ENCODE measurements at places on chromosomes 3 and 15.
A peak's percentile ranks its signal among the peaks of the same experiment; 100 is the strongest.

GRCh38 chr3:119405315-119405714, 58.1 kb downstream of the TMEM39A start:
- no peak for DNase-seq

- no peak for DNase-seq
Measured at GRCh38 chr3:194276768-194277103, 74.4 kb downstream of the CPN2 start.

GRCh38 chr3:46356909-46357308, 3.0 kb downstream of the CCR2 start:
- DNase-seq: peak; percentile 80

GRCh38 chr3:161406594-161407555, 35.6 kb upstream of the SPTSSB start:
- DNase-seq: no peak

DNA sequence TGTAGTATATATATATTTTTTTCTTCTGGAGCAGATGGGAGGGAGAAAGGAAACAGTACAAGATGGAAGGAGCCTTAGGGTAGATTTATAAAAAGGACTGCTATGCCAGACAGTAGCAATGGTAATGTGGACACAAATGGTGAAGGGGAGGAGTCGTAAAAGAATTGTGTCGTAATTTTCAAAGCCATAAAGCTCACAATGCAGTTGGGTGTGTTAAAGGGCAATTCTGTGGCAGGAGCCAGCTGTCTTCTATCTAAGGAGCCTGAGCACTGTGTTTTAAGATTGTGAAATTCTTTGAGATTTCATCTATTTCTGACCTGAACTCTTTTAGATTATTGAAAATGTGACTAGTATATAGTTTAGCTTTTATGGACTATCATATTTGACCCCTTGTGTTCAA, 58.9 kb downstream of the CNOT10 start:
- DNase-seq: no peak

DNA sequence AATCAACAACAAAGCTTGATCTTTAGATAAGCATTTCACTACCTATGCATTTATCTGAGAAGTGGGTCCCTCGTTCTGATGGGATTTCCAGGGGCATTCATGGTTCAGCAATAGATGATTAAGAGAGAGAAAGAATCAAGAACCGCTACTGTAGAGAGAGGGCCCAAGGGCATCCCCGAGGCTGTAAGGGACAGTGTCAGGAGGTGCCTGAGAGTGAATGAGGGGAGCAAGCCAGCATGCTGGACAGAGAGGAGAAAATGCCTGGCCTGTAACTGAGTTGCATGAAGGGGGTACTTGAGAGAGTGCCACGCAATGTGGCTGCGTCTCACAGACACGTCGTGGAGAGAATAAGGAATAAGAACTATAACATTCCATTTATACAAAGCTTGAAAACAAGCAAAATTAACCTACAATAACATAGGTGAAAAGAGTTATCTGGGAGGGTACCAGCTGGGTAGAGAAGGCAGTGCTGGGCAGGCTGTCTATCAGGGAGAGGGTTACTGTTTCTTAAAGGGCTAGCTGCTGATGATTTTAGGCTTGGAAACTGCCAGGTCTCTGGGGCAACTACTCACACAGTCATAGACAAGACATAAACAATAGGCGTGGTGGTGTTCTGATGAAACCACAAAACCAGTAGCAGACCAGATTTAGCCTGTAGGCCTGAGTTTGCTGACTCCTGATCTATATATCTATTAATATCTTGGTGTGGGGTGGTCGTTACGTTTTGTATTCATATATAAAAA, 374.6 kb upstream of the CFAP20DC start:
- no peak for DNase-seq

GRCh38 chr15:99307735-99308134, 56.5 kb downstream of the LRRC28 start:
- DNase-seq: no peak

GRCh38 chr3:133676336-133677118, 14.8 kb upstream of the TOPBP1 start:
- DNase-seq: no peak

GRCh38 chr15:38652998-38653397, 88.4 kb upstream of the RASGRP1 start:
- no peak for DNase-seq
